ENCODE measurements at places on chromosomes 2 and 18. TPM values are rescaled to one million over a fixed set of nuclear protein-coding genes. Genes with fewer than 3 reads are reported as not detected.

GRCh38 chr2:221270806-221271205, 301.3 kb downstream of the EPHA4 start:
- DNase-seq: no peak

Gene GCG
- total RNA-seq: not detected

DNA sequence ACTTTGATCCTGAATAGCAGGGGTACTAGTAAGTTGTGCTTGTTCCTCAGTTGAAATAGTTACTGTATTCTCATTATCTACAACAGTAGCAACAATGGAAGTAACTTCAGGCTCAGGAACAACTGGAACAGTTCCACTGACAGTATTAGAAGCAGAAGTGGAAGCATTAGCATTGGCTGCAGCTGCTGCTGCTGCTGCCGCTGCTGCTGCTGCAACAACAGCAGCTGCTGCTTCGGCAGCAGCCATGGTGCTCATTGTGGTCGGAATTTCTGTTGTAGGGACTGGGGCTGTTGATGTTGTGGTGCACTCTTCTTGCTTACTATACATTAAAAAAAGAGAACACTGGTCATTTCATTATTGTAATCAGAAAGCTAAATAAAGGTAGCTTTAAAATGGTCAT, 40.8 kb downstream of the PRPF40A start:
- DNase-seq: no peak

GRCh38 chr2:120617055-120617454, 118.6 kb upstream of the GLI2 start:
- no peak for DNase-seq

DNA sequence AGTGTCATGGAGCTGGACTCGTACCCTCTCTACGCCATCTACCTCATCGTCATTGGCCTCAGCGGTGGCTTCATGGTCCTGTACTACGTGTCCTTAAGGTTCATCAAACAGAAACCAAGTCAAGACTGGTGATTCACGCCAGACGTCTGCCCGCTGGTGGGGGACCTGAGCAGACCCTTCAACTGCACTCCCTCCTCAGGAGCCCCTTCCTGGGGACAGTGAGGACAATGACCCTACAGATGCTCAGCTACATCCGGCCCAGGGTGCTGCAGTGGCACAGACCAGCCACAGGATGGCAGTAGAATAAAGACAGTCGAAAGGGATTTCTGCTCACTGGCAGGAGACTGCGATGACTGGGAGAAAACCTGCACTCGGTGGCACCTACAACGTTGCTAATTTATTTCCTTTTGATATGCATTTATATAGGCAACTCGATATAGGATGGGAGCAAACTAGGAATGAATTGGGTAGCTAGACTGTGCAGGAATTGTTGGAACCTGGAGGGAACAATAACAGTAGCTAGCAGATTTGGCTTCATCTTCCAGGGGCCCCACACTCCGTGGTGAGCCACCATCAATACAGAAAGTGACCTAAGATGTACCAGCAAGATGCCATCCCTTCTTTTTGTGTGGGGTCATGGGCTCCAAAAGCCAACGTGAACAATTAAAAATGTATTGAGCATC, 39.2 kb downstream of the ABCG8 start:
- DNase-seq: peak; percentile 10

DNA sequence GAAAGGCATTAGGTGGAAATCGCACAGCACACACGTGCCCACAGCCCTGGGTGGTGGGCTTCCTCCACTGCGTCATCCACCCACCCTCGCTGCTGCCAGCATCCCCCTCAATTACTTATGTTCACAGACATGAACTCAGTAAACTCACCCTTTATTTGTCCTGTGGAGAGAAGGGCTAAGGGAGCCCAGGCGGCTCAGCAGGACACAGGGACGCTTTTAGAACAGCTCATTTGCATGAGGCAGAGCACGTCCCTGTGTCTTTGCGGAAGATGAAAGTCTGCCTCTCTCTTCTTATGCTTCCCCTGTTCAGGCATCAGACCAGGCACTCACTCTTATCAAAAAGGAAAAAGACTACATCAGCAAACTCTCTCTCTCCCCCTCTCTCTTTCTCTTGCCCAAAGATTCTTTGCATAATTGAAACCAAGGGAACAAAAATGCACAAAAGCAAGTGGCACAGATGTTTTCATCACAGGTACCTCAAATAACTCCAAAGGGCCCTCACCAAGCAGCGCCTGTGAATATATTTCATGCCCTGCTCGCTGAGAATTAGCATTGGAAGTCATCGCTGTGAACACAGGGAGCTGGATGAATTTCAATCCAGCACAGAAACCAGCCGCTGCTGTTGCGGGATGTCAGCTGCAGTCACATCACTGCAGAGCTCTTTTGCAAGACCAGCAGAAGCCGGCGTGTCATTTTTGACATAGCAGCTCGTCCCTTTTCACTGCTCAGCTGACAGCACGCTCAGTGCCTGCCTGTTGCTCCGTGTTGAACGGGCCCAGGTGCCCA, 376.3 kb upstream of the MYT1L start:
- DNase-seq: no peak

DNA sequence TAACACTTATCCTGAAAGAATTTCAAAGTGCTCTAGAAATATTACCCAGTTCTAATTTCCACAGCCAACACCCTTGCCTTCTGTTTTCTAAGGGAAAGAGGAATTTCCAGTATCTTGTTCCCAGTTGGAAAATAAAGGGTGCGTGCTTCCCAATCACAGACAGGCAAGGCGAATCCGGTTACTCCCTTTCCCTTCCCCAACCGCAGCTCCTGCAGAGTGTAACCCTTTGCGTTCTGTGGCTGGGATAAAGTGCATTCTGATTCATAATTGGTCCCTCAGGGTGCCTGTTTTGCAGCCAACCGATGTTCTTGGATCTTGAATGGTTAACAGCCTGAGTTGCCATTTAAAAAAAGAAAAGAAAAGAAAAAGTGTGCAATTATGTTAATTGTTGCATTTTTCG, 40.6 kb upstream of the PGAP1 start:
- DNase-seq: no peak

DNA sequence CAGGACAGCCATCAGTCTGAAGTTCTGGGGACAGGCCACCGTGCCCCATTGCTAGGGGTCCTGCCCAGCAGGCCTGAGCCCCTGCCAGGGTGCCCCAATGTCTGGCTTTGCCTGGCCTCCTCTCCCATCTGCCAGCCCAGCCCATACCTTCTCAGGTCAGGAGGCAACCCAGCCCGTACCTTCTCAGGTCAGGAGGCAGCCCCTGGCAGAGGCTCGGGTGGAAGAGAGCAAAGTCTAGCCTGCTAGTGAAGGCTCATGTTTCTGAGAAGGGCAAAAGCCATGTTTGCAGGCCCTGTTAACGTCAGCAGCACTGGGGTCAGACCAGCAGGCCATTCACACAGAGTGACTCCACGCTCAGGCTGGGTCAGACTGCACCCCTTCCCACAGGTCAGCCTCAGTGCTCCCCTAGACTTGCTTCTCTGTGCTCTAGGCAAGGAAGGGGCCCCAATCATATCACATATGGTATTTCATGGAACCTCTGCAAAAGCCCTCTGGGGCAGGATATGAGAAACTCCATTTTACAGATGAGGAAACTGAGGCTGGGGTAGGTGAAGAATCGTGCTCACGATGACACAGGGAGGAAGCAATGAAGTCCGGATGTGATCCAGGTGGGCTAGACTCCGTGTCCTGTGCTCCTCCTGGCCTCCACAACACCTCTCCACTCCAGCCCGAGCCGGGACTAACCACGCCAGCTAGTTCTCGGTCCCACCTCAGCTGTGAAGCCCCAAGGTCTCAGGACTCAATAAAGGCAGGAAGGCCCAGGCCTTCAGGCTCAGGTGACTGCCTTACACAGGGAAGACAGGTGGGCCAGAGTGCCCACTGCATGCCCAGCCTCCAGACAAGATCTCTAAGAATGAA, 9.5 kb downstream of the SDC1 start:
- no peak for DNase-seq

DNA sequence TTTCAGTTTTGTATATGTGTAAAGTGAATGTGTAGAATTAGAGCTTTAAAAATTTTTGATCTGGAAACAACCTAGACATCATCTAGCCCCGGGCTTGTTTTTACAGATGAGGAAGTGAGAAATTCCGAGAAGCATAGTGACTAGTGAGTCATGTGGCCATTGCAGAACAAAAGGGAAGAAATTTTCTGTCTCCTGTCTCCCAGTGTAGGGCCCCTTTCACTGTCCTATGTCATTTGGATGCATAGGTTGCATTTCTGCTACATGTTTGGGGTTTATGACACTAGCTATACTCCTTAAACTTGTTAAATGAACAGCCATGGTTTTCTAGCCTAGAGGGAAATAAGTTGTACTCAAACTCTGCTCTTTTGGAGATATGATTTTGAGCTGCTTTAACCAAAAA, 84.6 kb downstream of the PLCL1 start:
- peak; percentile 55 for DNase-seq

GRCh38 chr2:10913501-10914271, 2.0 kb downstream of the KCNF1 start:
- no peak for DNase-seq

Gene FAM228B
- total RNA-seq: 48.4 TPM

Gene ARL5A
- total RNA-seq: 49.2 TPM

GRCh38 chr18:25795213-25795612, 295.2 kb downstream of the SS18 start:
- no peak for DNase-seq

Gene IL36RN
- not detected for total RNA-seq

DNA sequence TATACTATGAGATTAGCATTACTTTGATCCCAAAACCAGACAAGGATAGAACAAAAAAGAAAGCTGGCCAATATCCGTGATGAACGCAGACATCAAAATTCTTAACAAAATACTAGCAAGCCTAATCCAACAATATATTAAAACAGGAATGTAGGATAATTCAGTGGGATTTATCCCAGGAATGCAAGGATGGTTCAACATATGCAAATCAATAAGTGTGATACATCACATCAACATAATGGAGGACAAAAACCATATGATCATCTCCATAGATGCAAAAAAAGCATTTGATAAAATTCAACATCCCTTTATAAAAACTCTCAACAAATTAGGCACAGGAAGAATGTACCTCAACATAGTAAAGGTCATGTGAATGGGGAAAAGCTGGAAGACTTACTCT, 158.5 kb downstream of the KCNE4 start:
- DNase-seq: no peak

Gene HADHB
- total RNA-seq: 110 TPM

Gene BMP10
- not detected for total RNA-seq

DNA sequence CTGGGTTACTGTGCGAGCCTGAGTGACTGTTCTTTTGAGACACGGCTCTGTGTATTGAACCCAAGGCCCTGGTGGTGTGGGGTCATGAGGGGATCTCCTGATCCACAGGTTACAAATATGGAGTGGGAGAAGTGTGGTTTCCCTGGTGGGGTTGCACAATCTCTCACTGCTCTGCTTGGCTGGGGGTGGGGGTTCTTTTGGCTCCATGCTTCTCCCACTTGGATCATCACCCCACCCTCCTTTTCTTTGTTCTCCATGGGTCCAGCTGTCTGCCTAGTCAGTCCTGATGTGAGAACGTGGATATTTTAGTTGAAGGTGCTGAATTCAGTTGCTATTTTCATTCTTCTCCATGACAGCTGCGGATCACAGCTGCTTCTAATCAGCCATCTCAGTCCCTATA, 37.8 kb downstream of the AGPS start:
- no peak for DNase-seq

Gene TMEM37
- total RNA-seq: 5.5 TPM

Gene PID1
- 0.68 TPM for total RNA-seq

Gene GPBAR1
- total RNA-seq: 0.35 TPM

Gene COL5A2
- 229 TPM for total RNA-seq

- DNase-seq: no peak
Measured at GRCh38 chr2:105373895-105374401, 24.9 kb downstream of the FHL2 start.

GRCh38 chr2:233039846-233040530, 7.5 kb downstream of the NEU2 start:
- no peak for DNase-seq

- no peak for DNase-seq
Measured at GRCh38 chr2:108616318-108616717, 82.0 kb downstream of the LIMS1 start.

DNA sequence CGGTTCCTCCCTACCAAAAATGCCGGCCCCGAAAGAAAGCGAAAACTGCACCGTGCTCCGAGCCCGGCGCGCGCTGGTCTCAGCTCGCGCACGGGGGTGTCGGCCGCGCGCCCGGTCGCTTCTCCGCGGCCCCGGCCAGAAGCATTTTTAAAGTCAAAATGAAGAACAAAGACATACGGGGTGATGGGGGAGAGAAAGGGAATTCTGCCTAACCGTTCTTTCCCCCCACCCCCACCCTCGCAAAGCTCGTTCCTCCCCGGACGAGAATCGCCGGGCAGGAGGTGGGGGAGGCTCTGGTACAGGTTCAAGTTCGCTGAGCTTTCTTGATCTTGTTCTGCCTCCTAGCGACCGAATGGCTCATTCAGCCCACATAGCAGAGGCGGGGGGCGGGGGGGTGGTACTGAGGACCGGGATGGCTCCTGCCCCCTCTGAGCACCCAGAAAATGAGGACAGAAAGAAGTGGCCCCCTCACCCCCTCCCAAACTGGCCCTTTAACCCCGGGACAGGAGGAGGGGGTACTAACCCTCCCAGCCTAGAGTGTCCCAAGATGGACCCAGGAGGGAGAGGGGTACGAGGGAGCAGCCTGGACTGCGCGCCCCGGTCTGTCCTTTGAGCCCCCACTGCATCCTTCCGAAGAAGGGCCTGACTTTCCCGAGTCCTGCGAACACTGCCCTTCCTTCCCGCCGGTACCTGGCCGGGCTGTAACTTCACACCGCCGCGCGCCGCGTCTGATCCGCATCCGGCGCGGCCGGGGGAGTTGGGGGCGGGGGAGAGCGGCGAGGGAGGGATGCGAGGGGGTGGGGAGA, 3.1 kb downstream of the BCL11A start:
- DNase-seq: no peak

Gene IKZF2
- 3.3 TPM for total RNA-seq

DNA sequence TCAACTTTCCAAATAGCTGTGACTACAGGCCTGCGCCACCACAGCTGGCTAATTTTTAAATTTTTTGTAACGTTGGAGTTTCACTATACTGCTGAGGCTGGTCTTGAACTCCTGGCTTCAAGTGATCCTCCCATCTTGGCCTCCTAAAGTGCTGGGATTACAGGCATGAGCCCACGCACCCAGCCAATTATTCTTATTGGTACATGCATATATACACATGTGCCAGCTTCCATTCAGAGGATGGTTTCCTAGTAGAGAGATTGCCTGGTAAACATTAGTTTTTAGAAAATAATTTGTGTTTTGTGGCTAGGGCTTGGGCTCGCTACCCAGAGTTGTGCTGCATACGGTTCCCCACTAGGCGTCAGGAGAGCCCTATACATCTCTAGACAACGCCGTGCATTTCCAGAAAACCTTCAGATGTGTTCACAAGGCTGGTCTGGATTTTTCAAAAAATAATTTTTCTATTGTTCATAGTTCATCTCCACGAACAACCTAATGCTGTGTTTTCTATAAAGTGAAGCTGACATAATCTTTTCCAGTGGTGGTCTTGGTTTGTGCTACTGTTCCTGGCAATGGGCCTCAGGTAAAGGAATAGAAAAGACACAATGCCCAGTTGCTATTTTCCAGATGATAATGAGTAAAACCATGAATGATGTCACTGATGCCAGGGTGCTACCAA, 14.6 kb upstream of the AFG3L2 start:
- DNase-seq: peak; percentile 54

GRCh38 chr18:7619676-7620075, 52.6 kb downstream of the PTPRM start:
- DNase-seq: no peak

- no peak for DNase-seq
Measured at GRCh38 chr2:148298196-148298595, 277.3 kb downstream of the MBD5 start.

GRCh38 chr2:184463102-184463865, 135.0 kb upstream of the ZNF804A start:
- no peak for DNase-seq

Measured in glomerular endothelial cell (primary cell).